ENCODE measurements at places on chromosomes 6 and 20. TPM values are rescaled to one million over a fixed set of nuclear protein-coding genes. Genes with fewer than 3 reads are reported as not detected.
A peak's percentile ranks its signal among the peaks of the same experiment; 100 is the strongest.

The SIRPB2 gene
- 1.2 TPM for total RNA-seq

The FAM217A gene
- total RNA-seq, result not detected

The RAD21L1 gene
- total RNA-seq, result 0.14 TPM

DNA sequence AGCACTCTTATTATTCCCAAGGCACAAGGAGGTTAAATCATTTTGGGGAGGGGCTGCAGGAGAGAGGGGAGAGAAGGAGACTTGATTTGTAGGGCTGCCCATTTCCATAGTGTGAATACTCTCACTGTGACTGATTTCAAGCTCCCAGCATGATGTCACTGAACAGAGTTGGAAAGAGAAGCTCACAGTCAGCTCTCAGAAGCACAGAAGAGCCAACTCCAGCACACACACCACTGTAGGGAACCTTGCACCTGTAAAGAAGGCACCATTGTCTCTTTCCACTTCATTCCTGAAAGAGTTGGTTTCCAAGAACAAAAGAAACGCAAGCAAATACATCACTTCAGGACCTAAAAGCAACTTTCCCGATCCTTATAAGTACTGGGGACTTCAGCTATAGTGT is 12.7 kb upstream of the STK35 start:
- no peak for DNase-seq

- no peak for DNase-seq
Measured at GRCh38 chr20:49187330-49187850, 744 bp downstream of the STAU1 start.

GRCh38 chr6:33578588-33579011 is 1.5 kb downstream of the BAK1 start:
- no peak for DNase-seq

- DNase-seq, result no peak
Measured at GRCh38 chr20:18567739-18568091, 483 bp downstream of the SMIM26 start.

- no peak for DNase-seq
Measured at GRCh38 chr6:132731086-132731485, 17.2 kb upstream of the VNN1 start.

DNA sequence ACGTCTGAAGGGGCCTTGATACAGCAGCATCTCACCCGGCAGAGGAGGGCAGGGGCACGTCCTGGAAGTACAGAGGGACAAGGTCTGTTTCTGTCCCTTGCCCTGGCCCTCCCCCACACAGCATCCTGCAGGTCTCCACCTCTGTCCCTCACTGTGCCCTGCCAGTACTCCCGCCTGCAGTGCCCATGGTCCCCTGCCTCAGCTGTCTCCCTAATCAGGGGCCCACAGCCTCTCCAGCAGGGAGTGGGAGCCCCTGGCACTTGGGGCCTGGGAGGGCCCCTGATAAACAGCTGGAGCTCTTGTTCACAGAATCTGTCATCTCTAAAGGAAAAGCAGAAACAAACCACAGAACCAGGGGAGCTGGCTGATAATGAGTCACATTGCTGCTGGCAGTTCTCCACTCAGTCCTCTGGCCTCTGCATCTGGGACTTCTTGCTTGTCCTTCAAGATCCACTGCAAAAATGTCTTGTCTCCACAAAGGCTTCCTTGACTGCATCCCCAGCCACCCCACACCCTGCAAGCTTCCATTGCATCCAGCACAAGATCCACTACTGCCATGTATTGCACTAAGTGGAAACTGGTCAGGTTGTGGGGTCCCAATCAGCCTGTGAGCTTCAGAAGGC is 33.2 kb upstream of the TAF8 start:
- DNase-seq, result no peak

DNA sequence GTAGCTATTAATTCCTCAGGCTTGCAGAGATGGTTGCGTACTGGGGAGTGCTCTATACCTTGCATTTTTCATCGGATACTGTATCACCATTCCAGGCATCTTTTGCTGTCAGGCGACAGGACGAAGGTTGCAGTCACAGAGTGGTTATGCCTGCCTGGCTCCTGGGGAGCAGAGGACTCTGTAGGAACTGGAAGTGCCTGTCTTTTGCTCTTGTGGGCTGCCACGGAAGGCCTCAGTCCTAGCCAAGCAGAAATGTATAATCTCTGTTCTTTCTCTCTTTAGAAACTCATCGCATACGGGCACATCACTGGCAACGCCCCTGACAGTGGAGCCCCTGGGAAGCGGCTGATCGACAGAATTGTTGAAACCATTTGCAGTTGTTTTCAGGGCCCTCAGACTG is 29.5 kb downstream of the ARFGEF2 start:
- no peak for DNase-seq

GRCh38 chr6:139439349-139439748 is 64.9 kb upstream of the CITED2 start:
- no peak for DNase-seq

GRCh38 chr6:68313911-68314310 is 321.2 kb upstream of the ADGRB3 start:
- no peak for DNase-seq

DNA sequence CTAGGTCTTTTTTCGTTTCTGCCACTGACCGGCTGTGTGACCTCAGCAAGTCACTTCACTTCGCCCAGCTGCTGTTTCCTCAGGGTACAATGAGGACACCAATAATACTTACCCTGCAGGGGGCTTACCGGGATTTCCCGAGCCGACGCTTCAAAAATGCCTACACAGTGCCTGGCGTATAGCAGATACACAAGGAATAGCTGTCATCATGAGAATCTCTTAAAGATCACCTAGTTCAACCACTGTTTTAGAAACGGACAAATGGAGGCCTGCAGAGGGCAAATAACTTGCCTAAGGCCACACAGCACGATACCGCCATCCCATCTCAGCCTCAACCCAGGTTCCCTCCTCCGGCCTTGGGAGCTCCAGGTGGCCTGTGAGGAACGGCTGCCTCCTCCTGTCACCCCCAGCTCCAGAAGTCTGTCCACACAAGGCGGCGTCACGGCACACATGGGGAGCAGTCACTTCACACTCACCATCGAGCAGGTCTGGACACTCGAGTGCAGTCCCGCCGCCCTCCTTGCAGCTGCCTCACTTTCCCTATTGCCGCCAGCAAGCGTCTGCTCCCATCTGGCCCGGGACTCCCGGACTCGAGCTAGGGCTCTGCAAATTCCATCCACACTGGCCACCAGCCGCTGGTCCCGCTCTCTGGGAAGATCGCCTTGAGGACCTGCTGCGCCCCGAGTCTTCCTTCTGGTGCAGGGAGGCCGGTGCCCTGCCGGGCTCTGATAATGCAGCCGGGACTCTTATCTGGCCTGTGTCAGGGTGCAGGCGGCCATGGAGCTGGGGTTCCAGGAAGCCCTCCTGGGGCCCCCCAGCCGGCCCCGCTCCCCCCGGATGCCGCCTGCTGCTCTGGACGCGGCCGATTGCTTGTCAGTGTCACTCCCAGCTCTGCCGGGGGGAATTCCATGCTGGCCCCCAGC is at the start of gene RIPOR3:
Gene RIPOR3, minus strand, starts transcription at position 893 of the 923 bp plus-strand sequence. Its CDS starts 414 bp downstream, at position 479.
- DNase-seq, result no peak

DNA sequence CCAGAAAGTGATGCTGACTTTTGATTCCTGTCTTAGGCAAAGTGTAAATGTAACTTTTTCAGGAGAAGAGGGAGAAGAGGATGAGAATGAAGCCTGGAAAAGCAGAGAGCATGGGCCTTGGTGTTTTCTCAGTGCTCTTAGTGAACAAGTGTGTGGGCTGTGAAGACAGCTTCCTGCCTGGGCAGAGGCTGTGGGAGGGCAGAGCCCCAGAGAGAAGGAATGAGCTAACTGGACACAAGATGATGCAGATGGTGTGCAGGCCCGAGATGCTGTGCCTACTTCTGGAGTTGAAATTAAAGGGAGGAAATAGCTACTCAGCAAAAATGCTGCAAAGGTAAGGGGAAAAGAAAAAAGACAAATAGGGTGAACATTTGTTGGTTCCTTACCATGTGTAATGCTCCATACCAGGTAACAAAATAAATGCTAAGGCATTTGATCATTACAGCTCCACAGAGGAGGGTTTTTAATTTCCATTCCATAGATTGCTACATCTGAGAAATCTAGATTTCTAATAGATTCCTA is 87.0 kb upstream of the CEP162 start:
- no peak for DNase-seq

- DNase-seq, result no peak
Measured at GRCh38 chr6:42104095-42104803, 38.2 kb downstream of the C6orf132 start.

GRCh38 chr6:119436583-119436982 is 87.0 kb upstream of the MAN1A1 start:
- no peak for DNase-seq

- DNase-seq, result no peak
Measured at GRCh38 chr20:2887715-2888114, 14.4 kb downstream of the PTPRA start.

GRCh38 chr6:133951881-133952814 is 876 bp upstream of the TBPL1 start:
- DNase-seq, result peak; percentile 24

GRCh38 chr6:19991176-19991575 is 154.0 kb downstream of the ID4 start:
- DNase-seq, result no peak

Measured in pulmonary artery endothelial cell (primary cell).